ENCODE measurements at places on chromosomes 5 and 9.

DNA sequence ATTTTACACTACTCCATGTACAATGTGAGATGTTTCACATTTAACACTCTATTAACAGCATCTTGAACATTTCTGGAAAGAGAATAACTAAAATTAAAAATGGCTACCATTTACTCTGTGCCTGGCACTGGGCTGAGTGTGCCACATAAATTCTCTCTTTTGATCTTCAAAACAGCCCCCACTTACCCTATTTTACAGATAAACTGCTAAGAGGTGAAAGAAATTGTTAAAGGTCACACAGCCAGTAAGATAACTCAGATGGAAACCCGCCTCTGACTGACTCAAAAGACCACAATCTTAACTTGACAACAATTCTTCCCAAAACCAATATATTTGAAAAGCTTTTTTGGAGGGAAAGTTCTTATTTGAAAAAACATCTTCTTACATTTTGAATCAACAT is 97.3 kb downstream of the MAPKAP1 start:
- DNase-seq: no peak

GRCh38 chr5:170769246-170769645 is 14.3 kb upstream of the GABRP start:
- DNase-seq: no peak

DNA sequence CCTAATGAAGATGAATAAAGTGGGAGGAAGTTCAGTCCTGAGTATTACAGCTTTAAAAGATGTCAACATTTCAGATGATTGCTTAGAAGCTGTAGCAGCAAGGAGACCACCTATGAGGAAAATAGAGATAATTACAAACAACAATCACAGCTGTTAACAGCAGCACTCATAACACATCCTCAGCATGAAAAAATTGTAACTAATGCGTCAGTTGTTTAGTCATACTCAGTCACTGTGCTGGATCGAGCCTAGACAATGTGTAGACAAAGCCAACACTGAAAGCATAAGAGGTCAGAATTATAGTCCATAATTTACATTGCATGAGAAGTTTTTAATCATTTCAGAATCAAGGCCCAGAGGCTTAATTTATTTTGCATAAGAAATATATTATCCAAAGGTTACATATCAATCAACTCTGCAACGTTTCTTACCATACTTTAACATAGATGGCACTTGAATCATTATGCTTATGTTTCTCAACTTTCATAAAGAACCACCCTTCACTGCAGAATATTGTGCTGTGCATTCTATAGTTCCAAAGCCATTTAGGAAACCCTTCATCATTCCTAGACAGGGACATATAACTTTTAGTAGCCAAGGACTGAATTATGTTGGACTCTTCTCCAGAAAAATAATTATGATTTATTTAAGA is 60.2 kb upstream of the HAPLN1 start:
- DNase-seq: no peak

GRCh38 chr9:16540743-16541613 is 329.5 kb downstream of the BNC2 start:
- no peak for DNase-seq

DNA sequence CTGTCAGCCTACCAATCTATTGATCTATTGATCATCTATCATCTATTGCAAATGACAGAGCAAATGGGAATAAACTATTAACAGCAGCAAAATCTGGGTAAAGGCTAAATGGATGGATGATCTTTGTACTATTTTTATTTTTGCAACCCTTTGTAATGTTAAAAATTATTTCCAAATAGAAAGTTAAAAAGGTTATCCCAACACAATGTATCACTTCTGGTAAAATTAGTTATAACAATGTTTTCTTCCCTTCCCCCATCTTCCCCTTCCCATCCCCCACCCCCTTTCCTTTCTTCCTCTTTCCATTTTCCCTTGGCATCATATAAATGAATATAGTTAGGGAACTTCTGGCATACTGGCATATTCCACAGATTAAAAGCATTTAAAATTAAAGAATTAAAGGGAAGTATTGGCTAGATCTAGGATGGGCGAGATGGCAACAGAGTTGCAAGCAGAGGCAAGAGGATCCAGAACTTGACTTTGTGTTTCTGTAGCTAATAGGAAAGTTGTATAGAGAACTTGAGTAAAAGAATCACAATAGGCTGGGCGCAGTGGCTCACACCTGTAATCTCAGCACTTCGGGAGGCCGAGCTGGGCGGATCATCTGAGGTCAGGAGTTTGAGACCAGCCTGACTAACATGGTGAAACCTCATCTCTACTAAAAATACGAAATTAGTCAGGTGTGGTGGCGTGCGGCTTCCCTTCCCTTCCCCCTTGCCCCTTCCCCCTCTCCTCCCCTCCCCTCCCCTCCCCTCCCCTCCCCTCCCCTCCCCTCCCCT is 66.6 kb upstream of the TAF11L2 start:
- no peak for DNase-seq

DNA sequence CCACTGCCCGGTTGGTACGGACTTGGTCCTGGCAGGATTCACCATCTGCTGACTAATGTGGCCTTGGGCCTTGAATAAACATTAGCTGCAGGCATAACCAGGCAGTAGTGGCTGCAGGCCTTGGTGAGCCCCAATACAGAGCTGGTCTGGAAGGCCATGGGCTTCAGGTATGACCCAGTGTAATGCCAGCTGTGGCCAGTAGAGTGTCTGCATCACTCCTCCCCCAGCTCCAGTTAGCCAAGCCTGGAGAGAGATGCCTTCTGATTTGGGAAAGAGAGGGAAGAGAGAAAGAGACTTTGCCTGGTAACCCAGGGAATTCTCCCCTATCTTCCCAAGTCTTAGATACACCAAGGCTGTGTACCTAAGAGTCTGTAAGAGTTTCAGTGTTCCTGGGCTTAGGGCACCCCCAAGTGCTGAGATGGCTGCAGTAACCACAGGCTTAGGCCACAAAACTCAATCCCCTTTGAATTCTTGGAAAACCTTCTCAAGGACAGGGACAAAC is 5.6 kb upstream of the C5 start:
- DNase-seq: peak; percentile 24

DNA sequence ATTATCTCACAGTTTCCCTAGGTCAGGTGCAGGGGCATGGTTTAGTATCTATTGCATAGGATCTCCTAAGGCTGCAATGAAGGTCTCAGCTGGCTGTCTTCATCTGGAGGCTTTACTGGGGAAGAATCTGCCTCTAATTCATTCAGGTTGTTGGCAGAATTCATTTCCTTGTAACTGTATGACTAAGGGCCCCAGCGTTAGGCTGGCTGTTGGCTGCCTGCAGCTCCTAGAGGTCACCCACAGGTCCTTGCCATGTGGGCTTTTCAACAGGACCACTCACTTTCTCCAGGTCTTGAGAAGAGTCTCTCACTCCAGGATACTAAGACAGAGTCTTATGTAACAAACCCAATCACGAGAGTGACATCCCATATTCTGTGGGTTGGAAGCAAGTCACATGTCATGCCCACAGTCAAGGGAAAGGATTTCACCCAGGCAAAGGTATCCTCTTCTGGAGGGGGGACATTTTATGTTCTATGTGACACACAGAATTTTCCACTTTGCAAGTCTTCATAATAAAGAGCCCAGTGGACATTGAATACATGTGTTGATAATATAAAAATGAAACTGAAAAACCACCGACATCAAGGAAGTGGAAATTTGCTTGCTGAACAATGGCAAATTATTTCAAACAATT is 38.2 kb downstream of the HMHB1 start:
- no peak for DNase-seq

GRCh38 chr9:114004221-114004716 is 73.8 kb downstream of the AMBP start:
- DNase-seq: peak; percentile 79

GRCh38 chr5:15835514-15835913 is 335.5 kb downstream of the FBXL7 start:
- no peak for DNase-seq

GRCh38 chr9:306907-307306 is 92.2 kb downstream of the DOCK8 start:
- peak; percentile 50 for DNase-seq

DNA sequence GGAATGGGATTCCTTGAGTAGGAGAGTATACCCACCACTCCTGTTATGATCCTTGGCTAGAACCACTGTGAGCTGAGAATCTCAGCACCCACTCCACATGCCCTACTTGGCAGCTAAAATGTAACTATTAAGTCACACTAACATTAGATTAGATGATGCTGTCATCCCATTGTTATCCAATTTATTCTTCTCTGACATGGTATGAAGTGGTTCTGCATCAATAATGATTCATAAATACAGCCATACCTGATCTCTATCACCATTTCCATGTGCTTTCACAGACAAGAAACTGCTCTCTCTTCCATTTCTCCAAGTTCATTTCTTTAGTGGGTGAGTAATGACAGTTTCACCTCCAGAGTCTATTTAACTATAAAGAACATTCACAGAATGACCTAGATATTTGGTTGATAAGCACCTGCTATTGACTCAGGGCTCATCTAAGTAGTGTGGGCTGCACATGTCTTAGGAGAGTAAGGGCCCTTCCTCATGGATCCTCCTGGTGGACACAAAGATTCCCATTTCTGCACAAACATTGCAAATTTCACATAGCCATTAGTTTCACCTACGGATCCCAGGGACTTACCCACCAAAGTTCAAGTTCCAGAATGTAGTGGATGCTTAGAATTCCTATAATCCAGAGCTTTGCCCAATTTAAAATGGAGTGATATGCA is 187.9 kb downstream of the EBF1 start:
- DNase-seq: no peak

DNA sequence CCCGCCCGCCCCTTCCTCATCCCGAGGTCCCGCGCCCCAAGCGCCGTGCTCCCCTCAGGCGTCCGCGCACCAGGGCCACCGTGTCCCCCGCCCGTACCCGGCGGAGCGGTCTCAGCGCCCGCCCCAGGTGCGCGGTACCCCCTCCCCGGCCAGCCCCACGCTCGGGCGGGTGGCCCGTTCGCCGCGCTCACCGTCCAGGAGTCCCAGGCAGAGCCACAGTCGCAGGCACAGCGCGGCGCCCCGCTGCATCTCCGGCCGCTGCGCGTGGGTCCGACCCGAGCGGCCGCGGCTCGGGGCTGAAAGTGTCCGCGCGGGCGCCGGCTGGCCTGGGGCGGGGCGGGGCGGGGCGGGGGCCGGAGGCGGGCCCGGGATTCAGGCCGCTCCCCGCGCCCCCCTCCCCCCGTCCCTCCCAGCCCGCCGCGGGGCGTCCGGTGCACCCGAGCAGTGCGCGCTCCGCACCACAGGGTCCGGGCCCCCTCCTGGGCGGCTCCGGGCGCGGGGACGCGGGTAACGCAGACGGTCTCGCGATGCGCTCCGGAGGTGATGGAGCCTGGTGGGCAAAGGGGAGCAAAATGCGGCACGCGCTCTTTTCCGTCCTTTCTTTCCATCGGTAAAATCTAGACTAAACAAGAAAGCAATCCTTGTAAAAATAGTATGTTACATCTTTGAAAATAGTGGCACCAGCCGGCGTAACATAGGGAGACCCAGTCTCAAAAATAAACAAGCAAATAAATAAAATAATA is at the start of gene FLT4:
Gene FLT4, minus strand, starts transcription at position 304 of the 743 bp plus-strand sequence. Its CDS starts 55 bp downstream, at position 249.
- no peak for DNase-seq

GRCh38 chr9:130186839-130187522 is 14.8 kb downstream of the NCS1 start:
- peak; percentile 92 for DNase-seq

- no peak for DNase-seq
Observed at GRCh38 chr5:140611020-140611521, 21.9 kb downstream of the CD14 start.

DNA sequence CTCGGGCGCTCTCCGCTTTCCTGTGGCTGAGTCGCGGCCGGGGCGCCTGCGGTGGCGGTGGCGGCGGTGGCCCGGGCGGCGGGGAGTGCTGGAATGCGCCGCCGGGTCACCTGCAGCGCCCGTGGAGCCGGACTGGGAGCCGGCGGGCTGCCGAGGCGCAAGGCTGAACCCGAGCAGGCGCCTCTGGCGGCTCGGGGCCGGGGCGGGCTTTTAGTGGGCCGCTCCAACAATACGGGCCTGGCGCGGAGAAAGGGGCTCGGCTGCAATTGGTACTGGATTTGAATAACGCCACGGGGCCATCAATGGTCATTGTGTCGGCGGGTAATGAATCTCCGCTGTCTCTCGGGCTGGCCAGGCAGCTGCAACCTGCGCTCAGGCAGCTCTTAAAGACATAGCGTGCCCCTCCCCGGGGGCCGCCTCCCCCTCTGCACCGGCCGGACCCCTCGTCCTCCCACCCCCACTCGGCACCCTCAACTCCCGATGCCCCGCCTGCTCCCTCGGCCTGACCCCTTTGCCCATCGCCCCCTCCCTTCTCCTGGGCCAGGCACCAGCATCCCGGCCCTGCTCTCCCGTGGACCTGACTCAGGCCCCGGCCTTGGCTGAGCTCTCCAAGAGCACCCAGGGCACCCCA is 22.1 kb downstream of the URM1 start:
- no peak for DNase-seq

DNA sequence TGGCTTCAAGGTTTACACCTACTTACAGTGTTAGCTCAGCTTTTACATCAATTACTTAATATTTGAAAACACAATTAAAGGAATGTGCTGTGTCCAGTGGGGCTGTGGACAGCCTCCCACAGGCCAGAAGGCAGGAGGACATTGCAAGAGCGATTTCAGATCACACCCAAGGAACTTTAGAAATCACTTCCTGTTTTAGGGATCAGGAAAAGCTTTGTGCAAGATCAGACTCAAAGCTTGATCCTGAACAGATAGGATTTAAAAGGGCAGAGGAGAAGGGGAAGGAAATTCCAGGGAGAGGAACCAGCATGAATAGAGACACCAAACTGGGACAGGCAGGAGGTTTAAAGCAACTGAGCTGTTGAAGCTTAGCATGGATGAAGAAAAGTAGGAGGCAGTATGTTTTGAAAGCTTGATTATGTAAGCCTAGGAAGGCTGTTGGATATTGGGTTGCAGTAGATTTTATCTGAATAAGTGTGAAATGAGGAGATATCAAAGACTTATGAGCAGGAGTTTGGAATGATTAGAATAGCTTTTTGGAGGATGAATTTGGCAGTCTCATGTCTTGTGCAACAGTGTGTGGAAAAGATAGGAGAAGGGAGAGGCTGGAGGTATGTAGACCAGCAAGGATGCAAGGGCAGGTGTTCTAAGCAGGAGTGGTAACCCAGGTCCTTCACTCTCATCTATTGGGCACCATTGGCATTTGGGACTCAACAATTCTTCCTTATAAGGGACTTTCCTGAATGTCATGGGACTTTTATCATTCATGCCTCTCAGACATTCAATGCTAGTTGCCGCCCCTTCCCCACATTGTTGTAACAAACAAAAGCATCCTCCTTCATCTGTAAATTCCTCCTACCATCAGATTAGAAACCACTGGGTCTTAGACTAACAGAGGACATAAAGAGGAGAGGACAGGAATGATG is 123.5 kb downstream of the TARS1 start:
- no peak for DNase-seq

GRCh38 chr5:168479166-168479565 is 7.1 kb upstream of the RARS1 start:
- DNase-seq: no peak

- no peak for DNase-seq
Observed at GRCh38 chr9:73845539-73845938, 651.6 kb upstream of the RORB start.

DNA sequence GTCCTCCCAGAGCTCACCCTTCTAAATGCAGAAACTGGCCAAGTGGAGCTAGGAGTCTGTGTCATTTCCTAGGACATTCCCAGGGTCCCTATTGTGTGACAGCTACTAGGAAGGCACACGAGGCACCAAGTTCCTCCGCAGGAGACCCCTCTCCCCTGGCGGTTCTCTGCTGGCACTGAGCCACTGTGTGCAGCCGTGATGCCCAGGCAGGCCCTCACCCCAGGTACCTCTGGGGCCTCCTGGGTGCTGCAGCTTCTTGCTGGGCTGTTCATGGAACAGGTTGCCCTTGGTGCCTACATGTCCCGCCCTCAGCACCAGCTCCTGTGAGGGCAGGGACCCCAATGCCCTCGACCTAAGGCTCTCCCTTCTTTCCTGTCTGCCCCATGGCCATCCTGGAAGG is 23.1 kb downstream of the MED10 start:
- DNase-seq: no peak

GRCh38 chr5:11361768-11362167 is 542.5 kb downstream of the CTNND2 start:
- no peak for DNase-seq
